ENCODE measurements at places on chromosomes 11 and 22.

DNA sequence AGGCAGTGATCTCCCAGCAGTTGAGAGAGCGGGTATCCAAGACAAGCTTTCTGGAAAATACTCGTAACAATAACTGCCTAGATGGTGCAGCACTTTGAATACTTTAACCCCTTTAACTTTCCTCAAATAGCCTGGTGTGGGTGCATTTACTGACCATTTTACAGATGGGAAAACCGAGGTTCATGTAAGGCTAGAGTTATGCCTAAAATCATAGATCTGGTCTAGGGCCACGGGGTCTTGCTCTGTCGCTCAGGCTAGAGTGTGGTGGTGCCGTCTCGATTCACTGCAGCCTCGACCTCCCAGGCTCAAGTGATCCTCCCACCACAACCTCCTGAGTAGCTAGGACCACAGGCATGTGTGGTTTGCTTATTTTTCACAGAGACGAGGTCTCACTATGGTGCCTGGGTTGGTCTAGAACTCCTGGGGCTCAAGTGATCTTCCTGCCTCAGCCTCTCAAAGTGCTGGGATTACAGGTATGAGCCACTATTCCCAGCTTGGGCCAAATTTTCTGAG lies 269.2 kb upstream of the SYN3 start:
- DNase-seq: no peak

- DNase-seq: no peak
These were observed 11.1 kb upstream of the VPS37C start for GRCh38 chr11:61172356-61172755.

DNA sequence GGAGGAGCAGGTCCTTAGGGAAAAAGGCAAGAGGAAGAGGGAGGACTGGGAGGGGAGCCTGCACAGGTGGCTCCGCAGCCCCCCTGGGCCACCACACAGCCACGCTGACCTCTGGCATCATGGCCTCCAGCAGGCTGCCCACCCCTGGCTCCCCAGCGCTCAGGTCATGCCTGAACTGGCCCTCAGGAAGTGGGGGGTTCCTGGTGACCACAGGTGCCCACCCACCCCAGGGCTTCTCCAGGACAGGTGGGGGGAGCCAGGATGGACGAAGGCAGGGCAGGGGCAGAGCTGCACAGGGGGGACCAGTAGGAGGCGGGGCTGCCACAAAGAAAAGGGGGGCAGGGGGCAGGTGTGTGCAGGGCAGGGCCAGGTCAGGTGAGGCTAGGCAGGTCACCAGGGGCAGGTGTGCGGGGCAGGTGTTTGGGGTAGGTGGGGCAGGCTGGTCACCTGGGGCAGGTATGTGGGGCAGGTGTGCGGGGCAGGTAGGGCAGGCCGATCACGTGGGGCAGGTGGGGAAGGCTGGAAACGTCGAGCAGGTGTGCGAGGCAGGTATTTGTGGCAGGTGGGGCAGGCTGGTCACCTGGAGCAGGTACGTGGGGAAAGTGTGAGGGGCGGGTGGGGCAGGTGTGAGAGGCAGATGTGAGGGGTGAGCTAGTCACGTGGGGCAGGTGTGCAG lies 997 bp downstream of the DEAF1 start:
- DNase-seq: no peak

DNA sequence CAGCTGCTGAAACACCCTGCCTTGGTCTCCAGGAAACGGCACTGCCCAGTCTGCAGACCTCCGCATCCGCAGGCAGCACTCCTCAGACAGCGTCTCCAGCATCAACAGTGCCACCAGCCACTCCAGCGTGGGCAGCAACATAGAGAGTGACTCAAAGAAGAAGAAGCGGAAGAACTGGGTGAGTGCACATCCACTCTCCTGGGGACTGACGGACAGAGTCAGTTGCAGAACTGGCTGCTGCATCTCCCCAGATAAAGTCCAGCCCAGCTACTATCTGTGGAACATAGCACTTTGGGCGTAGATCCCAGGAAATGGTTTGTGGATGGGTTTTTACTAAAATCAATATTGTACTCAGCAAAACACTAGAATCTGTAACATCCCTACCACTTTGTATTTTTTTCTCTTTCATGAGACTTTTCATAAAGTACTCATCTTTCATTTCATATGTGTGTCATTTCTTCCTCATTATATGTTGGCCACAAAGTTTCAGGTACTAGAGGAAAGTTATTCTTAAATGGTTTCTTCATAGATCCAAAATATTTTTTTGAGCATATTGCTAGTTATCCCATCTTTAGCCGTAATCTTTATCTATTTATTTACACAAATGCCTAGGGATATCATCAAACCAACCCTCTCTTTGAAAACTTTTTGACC lies 80.1 kb downstream of the DBX1 start:
- no peak for DNase-seq

DNA sequence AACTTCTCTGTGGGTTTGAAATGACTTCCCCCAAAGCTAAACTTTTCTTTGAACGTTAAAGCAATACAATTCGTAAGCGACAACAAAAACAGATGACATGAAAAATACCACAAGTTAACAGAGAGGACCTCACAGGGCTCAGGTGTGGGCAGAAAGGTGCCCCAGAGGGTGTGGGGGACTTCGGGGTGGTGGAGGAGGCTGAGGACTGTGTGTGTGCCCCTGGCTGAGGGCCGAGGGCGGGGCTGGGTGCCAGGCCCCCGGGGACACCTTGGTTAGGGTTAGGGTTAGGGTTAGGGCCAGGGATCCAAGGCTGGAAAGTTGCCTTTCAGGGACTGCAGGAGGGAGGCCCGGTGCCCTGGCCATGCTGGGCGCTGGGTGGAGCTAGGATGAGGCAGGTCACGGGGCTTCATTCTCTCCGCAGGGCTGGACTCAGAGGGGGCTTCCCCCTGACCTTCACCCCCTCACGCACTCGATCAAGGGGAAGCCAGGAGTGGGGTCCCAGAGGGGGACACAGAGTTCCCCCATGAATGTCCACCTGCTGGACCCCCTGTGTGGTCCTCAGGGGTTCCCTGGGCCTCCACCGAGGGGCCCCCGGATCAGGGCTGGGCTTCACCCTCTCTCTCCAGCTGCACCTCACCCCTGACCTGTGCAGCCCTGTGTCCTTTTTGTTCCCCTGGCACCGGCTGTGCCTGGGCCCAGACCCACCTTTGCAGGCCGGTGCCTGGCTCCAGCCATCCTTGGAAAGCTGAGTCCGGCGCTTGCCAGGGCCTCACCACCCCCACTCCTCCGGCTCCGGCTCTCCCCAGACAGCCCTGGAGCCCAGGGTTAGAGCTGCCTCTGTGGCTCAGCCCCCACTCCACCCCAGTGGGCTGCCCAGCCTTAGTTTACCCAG lies 7.0 kb downstream of the TNNI2 start:
- DNase-seq: no peak

- DNase-seq: no peak
These were observed 11.1 kb upstream of the LARGE1 start for GRCh38 chr22:33931406-33931805.

DNA sequence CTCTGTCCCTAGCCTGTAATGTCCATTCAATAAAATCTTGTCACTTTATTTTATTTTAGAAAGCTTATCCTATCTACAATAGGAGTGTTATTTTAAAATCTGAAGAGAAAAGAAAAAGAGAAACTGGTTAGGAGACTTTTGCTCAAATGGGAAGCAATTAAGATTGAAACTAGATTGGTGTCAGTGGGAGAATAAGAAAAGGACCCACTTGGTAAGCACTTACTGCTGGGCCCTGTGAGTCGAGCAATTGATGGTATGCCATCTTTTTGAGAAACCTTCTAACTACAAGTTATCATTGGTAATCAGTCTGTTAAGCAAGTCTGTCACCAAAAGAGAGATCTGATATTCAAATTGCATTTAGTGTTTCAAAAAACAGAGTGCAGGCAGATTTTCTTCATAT lies 258.4 kb downstream of the GRM5 start:
- no peak for DNase-seq

DNA sequence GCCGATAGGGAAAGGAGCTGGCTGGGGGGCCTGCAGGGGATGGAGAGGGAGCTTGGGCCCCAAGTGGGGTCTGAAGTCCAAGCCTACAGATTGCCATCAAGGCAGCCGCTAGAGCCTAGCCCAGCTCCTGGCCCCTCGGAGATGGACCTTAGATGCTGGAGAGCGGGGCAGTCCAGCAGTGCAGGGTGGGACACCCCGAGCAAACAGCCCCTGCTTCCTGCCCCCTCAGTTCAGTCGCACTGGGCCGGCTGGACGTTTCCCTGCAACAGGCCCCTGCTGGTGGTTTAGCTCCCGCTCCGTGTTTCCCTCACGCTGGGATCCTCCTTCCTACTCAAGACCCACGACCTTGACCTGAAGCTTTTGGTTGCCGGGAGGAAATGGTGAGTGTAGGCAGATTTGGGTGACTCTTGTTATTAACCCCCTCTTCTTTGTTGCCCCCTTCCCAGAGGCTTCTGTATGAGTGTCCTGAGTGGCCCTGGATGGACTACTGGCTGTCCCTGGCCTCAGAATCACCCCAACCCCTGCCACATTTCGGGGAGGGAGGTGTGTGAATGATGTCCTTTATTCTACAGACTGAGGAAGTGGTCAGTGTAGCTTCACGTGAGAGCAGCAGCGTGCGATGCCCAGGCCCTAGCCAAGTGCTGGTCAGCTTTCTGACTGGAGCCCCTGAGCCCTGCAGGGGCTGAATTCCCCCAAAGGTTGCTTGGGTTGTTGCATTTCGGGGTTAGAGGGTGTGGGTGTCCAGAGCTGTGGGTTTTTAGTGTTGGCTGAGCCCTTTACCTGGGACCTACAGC lies 2.7 kb downstream of the ST3GAL4 start:
- DNase-seq: no peak

DNA sequence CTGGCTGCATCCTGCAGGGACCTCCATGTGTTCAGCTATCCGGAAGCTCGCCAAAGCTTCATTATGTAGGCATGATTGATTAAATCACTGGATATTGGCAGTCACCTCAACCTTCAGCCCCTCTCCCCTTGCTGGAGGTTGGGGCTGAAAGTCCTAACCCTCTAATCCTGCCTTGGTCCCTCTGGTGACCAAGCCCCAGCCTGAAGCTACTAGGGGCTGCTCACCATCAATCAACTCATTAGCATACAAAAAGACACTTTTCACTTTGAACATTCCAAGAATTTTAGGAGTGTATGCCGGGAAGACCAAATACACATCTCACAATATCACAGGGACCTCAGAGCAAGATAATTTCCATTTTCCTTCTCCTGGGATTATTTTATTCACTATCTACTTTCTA lies 38.8 kb upstream of the TPBGL start:
- DNase-seq: no peak

DNA sequence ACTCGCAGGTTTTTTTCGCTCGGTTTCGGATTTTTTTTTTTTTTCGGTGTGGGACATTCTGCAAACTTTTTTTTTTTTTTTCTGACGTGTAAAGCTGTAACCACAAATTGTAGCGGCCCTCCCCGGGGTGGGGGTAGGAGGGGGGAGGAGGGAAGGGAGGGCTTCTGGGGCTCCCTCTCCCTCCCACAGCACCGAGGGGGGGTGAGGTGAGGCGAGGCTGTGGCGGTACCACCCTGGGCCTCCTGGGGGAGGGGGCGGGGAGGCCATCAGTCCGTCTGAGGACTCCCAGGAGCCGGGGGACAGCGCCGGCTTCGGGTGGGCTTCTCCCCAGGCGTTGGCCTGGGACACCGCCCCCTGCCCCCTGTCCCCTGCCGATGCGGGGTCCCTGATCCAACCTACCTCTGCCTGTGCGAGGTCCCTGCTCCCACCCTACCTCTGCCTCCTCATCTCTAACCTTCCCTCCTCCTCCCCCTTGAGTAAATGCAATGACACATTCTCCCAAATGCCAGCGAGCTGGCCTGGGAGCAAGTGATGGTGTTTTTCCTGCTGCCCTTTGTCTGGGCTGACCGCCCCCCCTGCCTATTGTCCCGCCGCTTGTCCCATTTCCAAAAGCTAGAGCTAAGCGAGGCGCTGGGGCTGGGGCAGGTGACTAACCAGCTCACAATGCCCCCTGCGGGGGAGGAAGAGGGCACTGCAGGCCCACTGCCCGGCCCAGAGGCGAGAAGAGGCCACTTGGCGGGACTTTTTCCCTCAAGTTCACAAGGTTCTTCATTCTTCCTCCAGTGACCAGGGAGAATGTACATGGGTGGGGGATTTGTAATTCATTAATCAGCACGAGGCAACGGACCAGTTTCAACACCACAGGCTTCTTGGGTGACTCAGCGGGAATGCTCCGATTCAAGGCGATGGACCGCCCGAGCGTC lies 511 bp upstream of the CLCF1 start:
- DNase-seq: peak; percentile 69

DNA sequence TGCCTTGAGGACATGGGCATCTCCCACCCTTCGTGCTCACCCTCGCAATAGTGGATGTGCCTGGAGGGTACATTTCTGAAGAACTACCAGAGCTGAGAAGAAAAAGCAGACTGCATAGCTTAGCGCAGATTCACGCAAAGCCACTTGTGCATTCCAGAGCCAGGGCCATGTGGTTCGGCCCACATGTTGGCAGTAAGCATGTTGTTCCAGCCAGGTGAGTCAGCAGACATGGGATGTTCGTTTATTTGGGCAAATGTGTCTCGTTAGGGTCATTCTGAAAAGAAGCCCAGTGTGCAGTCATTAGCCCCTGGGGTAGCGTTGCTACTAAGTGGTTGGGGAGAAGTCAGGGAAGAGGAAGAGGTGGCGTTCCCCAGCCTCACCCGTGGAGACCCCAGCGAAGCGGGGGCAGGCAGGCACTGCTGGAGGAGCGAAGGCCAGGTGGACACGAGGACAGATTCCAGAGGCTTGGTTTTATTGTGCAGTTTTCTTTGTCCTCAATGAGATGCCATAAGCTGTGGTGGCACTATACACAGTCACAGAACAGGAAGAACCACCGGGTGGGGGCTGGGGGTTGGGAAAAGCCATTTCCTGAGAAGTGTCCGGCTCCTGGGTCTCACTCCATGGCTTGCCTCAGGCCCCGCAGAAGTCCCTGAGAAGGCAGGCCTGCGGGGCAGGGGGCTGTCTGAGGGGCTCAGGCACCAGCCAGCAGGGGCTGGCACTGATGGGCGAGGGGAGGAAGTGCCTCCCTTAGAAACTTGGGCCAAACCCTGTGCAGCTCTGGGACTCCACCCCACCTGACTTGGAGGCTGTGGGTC lies 5.0 kb downstream of the THY1 start:
- no peak for DNase-seq

DNA sequence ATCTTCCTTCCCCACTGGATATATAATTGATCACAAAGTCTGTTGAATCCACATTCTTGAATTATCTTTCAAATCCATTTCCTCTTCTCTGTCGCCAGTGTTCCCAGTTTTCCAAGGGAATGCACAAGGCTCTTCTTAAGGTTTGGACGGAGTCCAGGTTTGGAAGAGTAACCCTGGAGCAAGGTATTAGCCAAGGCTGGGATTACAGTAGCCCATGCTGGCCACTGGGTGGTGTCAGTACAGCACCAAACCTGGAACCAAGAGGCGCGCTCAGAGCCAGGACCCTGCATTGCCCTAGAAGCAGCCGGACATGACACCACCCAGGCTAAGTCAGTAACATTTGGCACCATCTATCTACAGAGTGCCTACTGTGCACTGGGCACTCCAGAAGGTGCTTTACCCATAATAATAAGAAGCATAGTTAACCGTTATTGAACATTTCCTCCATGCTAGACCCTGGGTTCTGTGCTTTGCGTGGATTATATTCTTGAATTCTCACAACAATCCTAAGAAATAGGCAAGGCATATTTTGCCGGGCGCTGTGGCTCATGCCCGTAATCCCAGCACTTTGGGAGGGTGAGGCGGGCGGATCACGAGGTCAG lies 48.0 kb upstream of the CLPB start:
- DNase-seq: no peak
